ENCODE measurements at places on chromosomes 7 and 10.

DNA sequence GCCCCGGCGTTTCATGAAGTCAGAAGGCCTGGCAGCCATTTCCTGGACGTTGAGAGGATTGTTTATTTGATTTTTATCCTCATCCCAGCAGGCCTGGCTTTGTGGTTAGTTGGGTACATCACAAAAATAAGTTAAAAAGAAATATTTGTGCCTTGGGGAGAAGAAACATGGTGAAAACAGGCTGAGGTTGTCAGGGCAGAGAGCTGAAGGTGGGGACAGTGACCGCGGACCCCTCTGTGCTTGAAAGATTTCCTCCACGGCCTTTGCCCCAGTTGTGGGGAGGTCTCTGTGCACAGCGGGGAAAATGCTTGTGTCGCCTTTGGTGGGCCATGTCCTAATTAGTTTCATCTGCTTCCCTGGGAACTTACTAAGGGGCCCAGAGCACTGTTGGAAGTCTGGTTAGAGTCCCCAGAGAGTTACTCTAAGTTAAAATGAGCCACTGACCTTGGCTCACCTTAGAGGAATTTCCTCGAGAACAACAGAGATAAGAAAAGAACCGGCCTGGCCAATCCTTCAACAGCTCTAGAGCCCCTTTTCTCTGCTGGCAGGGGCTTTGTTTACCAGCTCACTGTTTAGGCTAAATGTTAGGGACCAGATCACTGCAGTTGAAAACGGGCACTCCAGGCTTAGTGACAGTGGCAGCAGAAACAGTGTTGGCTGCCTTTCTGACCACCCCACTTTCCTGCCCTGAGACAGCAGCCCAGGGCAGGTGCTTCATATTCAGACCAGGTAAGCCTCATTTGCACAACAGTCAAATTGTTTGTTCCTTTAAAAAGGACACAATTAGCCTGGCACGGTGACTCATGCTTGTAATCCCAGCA lies 37.9 kb downstream of the CRCP start:
- peak; percentile 71 for DNase-seq

DNA sequence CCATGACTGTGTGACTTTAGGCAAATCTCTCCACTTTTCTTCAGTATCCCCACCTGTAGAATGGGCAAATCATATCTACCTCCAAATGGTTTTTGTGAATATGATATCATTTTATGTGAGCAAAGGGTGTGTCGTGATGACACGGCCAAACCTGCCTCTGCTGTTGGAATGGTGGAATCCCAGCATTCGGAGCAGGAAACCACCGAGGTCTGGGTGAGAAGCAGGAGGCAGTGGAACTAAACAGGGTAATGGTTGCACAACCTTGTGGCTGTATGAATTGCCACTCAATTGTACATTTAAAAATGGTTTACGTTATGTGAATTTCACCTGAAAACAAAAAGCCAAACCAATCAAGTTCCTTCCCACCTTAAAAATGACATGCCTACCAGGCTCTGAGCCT lies 131.4 kb upstream of the ZMIZ1 start:
- no peak for DNase-seq

DNA sequence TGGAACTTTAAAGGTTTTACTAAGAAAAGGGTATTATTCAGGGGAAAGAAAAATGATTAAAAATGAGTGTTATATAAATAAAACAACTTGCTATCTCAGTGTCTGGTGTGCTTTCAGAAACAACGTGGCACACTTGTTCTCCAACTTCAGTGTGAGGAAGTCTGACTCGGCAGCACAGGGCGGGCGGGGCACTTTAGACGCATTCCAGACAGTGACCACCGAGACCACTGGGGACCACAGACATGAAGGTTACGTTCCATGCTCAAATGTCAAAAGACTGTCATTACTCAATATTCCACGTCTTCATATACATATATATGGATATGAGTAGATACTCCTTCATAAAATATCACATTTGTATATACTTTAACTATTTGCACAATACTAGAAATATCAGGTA lies 87.0 kb downstream of the LARP4B start:
- DNase-seq: peak; percentile 31

- DNase-seq: peak; percentile 27
Measured at GRCh38 chr10:99560277-99561126, 27.8 kb downstream of the NKX2-3 start.

DNA sequence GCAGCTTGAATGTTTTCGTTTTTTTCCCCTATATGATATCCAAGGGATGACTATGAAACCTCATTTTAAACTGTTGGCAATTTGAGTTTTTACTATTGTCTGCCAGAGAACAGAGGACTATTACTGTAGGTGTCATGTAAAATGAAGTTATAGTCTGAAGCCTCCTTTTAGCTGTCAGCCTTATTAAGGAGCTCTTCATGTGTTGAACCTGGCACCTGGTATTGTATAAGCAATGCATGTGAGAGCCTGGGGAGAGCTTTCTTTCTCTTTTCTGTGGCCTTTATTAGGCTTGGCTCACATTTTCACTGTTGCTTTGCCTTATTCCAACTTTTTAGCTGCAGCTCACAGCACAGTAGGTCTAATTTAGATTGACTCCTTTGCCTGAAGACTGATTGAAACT lies 119.1 kb upstream of the FOXP2 start:
- no peak for DNase-seq

DNA sequence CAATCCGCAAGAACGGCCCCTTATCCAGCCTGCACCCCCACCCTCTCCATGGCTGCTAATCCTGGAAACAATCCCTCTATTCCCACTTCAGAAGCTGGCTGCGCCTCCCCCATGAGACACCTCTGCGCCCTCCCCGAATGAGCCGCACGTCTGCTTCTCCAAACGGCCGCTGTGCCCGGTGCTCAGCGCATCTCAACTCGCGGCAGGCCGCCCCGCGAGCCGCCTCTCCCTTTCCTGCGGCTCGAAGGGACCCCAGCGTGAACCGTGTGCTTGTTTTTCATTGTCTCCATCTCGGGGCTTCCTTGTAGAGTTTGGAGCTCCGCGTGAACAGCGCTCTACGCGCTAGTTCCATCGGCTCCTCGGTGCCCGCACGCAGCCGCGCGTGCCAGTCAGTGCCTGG lies 20.8 kb upstream of the FXYD4 start:
- DNase-seq: no peak

- DNase-seq: no peak
Measured at GRCh38 chr7:149735181-149735602, 38.2 kb downstream of the ZNF467 start.

GRCh38 chr10:92420546-92421275 lies 129.7 kb downstream of the MARCHF5 start:
- no peak for DNase-seq

GRCh38 chr10:125482637-125483036 lies 200.3 kb downstream of the TEX36 start:
- no peak for DNase-seq

GRCh38 chr7:153472516-153472915 lies 579.7 kb upstream of the DPP6 start:
- no peak for DNase-seq

DNA sequence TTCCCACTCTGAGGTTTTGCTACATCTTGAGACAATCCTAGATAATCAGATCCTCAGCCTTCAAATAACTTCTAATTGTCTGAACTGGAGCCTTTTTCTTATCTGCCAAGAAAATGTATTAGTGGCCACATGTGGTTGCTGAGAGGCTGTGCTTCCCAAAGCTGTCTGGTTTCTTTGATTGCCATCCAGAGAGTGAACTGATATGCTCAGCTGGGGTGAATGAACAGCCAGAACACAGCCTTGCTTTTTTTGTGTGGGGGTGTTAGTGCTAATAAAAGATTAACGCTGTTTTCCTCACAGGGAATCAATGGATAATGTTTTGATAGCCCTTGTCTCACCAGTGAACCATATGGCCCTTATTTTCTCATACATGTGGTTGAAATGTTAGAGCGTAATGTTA lies 66.9 kb downstream of the BBS9 start:
- peak; percentile 66 for DNase-seq

DNA sequence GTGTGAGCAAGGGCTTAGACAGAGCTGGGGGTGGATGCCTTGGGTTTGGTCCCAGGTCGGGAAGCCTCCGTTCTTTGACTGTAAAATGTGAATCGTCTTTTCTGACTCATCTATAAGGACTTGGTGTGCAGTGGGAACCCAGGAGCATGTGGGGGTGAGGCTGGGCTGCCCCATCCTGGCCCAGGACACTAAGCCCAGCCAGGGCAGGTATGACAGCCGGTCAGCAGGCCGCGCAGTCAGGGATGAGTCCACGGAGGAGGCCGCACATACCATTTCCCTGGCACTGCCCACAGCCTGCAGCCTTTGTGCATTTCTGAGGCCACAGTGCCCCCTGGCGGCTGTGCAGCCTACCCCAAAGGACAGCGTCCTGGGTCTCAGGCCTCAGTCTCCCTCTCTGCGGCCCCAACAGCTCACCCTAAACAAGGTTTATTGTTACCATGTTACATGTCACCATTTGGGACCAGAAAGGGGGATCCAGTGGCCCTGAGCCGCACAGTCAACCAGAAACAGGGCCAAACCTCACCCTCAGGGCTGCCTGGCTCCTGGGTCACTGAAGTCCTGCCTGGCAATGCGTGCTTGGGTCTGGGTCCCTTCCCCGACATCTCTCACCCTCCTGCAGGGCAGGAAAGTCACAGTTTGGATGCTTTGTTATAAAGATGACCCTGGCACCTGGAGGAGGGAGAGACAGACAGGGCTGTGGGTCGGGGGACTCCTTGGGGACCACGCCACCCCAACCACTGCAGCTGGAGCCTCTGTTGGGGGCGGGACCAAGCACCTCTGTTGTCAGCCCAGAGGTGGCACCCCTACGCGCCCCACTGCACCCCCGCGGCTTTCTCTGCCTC lies 14.4 kb upstream of the SH2B2 start:
- peak; percentile 69 for DNase-seq

GRCh38 chr10:112721080-112721698 lies 228.9 kb upstream of the TCF7L2 start:
- DNase-seq: peak; percentile 55

DNA sequence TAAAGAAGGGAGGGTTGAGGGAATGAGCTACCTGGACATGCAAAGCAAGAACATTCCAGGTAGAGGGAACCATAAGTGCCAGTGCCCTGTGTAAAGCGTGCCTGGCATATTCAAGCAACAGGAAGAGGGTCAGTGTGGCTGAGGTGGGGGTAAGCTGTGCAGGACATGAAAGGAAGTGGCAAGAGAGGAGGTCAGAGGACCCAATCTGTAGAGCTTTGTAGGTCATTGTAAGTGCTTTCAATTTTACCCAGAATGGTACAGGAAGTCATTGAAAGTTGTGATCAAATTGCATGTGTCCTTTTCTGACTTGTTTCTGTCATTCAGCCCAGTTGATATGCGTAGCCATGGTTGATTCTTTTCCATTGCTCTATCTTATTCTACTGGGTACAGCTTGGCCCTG lies 156.6 kb downstream of the NOC3L start:
- DNase-seq: no peak

DNA sequence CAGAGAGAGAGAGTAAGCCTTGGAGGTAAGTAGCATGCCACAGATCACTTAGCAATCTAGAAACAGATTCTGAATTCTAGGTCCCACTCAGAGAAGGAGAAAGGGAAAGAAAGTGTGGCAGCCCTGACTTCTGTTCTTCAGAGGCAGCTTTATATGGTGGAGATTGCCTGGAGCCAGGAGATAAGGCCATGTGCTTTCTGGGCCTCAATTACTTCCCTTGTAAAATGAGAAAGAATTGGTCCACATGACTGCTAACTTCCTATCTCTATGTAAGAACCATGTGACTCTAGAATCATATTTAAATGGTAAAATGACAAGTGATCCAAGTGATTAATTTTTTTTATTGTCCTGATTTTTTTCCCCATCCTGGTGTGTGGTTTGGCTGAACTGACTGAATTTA lies 64.1 kb downstream of the HHEX start:
- no peak for DNase-seq

GRCh38 chr10:113047151-113047550 lies 97.1 kb downstream of the TCF7L2 start:
- DNase-seq: peak; percentile 59

GRCh38 chr7:102285540-102286236 lies 980 bp upstream of the SH2B2 start:
- no peak for DNase-seq

DNA sequence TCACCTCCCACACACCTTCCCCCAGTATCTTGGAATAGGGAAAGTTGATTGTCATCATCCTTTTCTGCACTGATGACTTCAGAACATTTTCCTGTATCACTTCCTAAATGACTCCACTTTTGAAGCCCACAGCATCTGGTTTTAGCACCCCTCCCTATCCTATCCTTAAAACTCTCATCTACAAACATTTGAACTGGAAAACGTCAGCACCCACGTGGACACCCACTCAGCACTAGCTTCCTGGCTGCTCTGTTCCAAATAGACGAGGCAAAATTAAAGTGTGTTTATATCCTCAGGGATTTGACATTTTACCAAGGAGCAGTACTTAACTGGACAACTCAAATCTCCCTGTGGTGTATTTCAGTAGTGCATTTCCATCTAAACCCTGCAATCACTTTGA lies 73.9 kb downstream of the REEP3 start:
- DNase-seq: no peak

GRCh38 chr7:115635376-115635775 lies 395.2 kb downstream of the TFEC start:
- peak; percentile 19 for DNase-seq

GRCh38 chr10:133475425-133475734 lies 21.6 kb downstream of the SCART1 start:
- DNase-seq: no peak

DNA sequence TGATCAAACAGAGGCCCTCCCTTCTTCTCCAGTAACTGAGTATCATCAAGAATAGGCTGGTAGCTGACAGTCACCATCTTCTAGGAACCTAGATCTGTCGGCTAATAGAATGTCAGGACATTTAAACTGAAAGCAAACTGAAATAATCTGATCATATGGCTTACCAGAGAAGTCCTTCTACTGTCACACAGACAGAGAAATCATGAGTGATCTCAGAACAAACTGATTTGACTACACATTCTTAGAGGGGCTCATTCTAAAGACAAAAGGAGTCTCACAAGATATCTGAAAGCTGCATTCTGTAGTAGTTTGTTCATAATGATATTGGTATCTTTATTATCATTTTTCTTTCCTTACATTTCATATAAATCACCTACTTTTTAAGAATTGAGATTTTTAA lies 130.9 kb upstream of the ADCY1 start:
- DNase-seq: no peak

- DNase-seq: no peak
Measured at GRCh38 chr7:7857143-7857583, 111.4 kb upstream of the GLCCI1 start.

DNA sequence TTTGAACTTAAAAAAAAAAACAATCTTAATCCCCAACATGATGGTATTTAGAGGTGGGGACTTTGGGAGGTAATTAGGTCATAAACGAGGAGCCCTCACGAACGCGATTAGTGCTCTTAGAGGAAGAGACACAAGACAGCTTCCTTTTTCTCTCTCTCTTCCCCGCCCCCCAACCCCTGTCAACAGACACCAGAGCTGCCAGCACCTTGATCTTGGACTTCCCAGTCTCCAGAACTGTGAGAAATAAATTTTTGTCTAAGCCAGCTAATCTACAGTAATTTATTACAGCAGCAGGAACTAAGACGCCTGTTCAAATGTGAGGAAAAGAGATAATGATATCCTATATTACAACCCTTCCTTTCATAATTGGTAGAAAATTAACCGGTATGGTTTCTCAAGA lies 40.1 kb downstream of the RELN start:
- DNase-seq: no peak
